ENCODE measurements at places on chromosomes 4 and X.

- DNase-seq: no peak
Observed at GRCh38 chr4:73432169-73433000, 3.6 kb upstream of the AFP start.

- no peak for DNase-seq
Observed at GRCh38 chr4:48787056-48787455, 7.0 kb upstream of the FRYL start.

- DNase-seq: no peak
Observed at GRCh38 chr4:3497523-3498389, 34.5 kb downstream of the LRPAP1 start.

GRCh38 chr4:7310451-7310850 is 118.1 kb downstream of the SORCS2 start:
- no peak for DNase-seq

GRCh38 chrX:144732588-144732987 is 514.7 kb upstream of the SPANXN1 start:
- no peak for DNase-seq

- DNase-seq: no peak
Observed at GRCh38 chr4:123600987-123601904, 204.7 kb downstream of the SPRY1 start.

DNA sequence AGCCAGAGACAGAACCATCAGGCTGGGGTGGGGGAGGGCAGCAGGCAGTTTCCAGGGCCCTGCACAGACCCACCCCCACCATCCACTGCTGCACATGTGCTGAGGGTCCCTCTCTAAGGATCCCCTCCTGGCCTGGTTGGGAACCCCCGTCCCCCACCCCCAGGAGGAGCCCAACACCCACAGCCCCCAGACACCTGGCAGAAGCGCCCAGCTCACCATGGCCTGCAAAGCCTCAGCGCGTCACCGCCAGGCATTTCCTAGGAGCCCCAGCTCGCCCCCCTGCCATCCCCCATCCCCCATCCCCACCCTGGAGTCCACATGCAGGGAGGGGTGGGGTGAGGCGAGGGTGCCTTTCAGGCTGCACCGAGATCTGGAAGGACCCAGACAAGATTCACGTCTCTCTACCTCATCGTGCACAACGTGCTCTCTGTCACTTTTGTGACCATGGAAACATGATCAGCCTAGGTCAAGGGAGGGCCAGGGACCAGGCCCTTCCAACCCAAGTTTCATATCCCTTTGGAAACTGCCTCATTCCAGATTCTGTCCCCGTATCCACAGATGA is 9.3 kb downstream of the MXD4 start:
- DNase-seq: no peak

GRCh38 chr4:98566361-98567008 is 91.9 kb downstream of the TSPAN5 start:
- DNase-seq: no peak

GRCh38 chrX:153681175-153681574 is 6.6 kb upstream of the SLC6A8 start:
- no peak for DNase-seq

DNA sequence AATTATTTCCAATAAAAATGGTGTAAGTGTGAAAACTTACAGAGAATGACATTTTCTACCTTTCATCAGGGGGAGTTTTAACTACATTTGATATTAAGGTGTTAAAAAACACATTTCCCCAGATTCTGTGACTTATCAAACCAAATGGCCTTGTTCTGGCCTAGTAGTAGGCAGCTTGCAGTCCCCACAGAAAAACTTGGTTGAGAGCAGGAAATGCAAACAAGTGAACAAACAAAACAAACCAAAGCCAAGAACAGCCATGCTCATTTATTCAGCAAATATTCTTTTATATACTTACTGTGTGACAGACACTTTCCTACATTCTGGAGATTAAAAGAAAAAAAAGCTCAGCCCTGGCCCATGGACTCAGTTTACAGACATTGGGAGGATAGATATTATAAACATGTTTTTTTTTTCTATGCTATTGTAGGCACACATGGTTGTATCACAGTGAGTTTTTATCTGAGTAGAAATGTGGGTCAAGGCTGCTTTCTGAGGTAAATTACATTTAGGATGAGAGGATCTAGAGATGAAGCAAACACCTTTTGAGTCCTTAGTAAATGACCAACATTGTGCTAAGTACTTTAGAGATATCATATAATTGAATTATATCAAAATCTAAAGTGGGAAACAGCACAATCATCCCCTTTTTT is 449.2 kb upstream of the AADAT start:
- no peak for DNase-seq

- no peak for DNase-seq
Observed at GRCh38 chrX:21166272-21166982, 207.8 kb upstream of the CNKSR2 start.

- peak; percentile 34 for DNase-seq
Observed at GRCh38 chr4:82462415-82462831, 32.0 kb downstream of the ENOPH1 start.

DNA sequence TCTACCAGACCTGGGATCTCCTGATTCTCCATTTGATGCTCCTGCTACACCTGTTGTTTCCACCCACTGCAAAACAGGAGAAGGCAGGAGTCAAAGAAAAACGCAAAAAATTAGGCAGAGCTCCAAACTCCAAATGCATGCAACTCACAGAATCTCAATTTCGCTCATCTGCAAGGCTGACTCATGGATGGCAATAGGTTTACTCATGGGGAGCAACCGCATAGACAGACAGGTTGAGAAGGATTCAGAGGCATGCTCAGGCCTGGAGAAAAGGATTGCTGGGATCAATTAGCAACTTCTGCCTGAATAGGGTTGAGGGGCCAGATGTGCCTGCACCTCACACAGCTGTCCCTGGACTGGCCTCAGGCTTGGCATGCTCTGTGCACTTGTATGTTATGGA is 231.0 kb downstream of the LDB2 start:
- DNase-seq: peak; percentile 75

GRCh38 chr4:165583341-165583740 is 204.5 kb downstream of the CPE start:
- no peak for DNase-seq

GRCh38 chr4:104449537-104449936 is 45.2 kb downstream of the CXXC4 start:
- DNase-seq: no peak

Data from AG04449 (cell line).